ENCODE measurements at places on chromosomes 6 and 20.

- DNase-seq, result peak; percentile 86
Observed at GRCh38 chr6:42742116-42742894, 3.6 kb downstream of the TBCC start.

DNA sequence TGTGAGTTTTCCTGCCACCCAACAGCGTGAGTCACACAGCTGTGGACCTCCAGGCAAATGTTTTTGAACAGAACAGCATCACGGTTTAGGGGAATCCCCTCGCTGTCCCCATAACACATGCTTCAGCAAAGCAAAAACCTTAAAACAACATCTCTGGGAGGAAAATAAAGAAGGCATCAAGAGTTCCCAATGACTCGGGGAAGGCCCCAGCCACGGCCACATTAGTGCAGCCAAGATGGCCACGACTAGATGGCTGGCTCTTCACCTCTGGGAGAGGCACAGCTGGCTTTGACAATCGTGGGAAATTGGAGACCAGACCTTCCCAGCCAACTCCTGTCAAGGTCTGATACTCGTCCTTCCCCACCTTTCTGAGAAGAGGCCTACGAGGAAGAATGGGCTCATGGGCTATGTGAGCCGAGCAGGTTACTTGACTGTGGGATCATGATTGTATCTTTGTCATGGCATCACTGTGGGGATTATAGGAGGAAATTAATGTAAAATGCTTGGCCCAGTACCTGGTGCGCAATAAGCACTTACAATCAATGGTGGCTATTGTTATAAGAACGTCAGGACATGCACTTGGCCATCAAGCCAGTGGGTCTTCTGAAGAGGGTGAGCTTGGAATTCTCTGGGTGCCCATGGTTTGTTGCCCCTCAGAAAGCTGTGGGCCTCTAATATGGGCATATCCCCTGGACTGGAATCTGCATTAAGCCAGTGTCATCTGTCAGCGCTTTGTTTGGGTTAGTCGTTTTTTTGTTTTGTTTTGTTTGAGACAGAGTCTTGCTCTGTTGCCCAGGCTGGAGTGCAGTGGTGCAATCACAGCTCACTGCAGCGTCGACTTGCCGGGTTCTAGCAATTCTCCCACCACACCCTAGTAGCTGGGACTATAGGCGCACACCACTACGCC is 43.6 kb downstream of the FGD2 start:
- DNase-seq, result peak; percentile 95

DNA sequence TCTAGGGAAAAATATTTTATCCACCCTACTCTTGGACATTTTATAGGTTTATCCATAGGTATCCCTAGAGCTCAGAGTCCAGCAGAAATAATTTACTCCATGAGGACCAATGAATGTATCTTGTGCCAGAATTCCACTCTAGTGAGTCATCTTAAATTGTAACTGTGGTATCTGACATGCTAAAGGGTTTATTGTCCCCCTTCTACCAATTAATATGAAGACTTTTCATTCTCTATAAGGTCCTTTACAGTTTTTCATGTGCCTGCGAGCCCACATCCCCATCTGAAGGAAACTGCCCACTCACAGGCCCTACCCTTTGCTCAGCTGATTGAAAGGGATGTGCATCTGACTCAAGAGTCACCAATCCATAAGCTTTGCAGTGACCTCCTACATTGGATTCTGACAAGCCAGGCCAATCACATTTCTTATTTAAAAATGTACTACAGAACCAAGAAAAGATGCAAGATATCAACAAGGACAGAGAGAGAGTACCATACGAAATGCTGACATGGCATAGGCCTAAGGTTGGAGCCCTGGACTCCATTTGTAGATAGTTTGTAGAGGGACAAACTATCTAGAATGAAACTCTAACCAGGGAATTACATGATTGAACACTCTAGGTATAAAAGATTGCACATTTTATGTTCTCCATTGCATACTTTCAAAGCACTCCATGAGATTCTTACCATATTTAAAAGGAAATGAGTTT is 93.4 kb upstream of the DEFB112 start:
- no peak for DNase-seq

GRCh38 chr6:84575264-84575663 is 189.1 kb downstream of the TBX18 start:
- DNase-seq, result no peak

DNA sequence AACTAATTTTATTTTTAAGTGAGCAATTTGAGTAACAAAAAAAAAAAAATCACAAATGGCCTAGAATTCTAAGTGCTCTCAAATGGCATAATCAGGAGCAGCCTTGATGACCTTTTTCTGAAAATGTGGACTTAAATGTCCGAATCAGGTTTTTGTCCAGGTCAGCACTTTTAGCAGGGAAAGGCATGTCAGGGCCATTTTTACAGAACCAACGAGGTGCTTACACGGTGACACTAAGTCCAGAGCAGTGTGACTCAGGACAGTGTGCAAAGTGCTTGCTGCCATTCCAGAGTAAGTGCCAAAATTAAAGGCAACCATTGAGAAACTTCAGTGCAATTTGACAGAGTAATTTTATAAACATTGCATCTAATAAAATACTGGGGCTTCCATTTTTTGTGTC is 127.8 kb downstream of the KIF16B start:
- no peak for DNase-seq

- no peak for DNase-seq
Observed at GRCh38 chr6:169171951-169172350, 81.7 kb downstream of the THBS2 start.

- no peak for DNase-seq
Observed at GRCh38 chr6:1312473-1313367, 822 bp downstream of the FOXQ1 start.

DNA sequence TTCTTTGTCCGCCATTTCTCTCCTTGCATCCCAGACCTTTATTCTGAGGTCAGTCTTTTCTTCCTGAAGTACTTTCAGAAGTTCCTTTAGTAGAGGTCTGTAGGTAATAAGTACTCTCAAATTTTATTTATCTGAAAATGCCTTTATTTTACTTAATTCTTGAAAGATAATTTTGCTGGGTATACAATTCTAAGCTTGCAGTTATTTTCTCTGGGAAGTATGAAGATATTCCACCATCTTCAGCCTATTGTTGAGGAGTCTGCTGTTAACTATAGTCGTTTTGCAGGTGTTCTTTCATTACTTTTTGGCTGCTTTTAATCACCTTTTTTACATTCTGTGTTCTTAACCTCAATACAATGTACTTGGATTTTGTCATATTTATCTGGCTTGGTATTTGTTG is 13.5 kb upstream of the FNDC1 start:
- DNase-seq, result no peak

DNA sequence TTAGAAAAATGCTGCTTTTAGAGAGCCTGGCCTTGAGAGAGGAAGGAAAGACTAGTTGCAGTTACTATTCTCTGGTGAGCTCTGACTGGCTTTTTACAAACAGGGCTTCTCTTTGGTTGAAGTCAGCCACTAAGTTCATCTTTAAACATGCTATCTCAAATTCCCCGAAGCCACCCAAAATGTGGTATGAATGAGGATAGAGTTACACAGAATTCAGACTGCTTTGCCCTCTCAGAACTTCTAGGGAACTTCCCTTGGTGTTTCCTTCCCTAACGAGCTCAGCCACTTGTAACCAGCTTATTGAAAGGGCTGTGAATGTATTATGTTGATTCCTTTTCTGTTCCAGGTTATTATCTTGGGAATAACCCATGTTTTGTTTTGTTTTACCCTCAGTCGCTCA is 73.5 kb downstream of the EFHC1 start:
- no peak for DNase-seq

- DNase-seq, result peak; percentile 37
Observed at GRCh38 chr6:16476861-16477260, 238.5 kb downstream of the GMPR start.

DNA sequence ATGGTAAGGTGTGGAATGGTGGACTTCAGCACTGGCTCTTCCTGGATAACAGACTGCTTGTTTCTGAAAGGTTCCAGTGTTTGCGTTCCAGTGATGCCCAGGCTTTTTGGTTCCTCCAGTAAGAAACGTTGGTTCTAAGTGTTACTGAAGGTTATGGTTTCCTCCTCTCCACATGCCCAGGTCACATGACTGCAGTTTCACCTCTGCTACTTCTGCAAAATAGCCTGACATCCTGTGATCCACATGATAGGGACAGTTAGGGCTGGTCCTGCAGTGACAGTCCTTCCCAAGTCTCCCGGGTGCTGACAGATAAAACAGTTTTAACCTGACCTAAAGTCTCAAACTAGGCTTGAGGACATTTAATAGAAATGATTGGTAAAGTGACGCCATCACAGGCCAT is 132.2 kb upstream of the CST7 start:
- DNase-seq, result no peak

- no peak for DNase-seq
Observed at GRCh38 chr20:56460459-56460858, 8.0 kb upstream of the RTF2 start.

GRCh38 chr6:34146801-34147592 is 1.1 kb upstream of the GRM4 start:
- DNase-seq, result no peak

GRCh38 chr6:89637960-89638319 is 607 bp downstream of the LYRM2 start:
- no peak for DNase-seq

DNA sequence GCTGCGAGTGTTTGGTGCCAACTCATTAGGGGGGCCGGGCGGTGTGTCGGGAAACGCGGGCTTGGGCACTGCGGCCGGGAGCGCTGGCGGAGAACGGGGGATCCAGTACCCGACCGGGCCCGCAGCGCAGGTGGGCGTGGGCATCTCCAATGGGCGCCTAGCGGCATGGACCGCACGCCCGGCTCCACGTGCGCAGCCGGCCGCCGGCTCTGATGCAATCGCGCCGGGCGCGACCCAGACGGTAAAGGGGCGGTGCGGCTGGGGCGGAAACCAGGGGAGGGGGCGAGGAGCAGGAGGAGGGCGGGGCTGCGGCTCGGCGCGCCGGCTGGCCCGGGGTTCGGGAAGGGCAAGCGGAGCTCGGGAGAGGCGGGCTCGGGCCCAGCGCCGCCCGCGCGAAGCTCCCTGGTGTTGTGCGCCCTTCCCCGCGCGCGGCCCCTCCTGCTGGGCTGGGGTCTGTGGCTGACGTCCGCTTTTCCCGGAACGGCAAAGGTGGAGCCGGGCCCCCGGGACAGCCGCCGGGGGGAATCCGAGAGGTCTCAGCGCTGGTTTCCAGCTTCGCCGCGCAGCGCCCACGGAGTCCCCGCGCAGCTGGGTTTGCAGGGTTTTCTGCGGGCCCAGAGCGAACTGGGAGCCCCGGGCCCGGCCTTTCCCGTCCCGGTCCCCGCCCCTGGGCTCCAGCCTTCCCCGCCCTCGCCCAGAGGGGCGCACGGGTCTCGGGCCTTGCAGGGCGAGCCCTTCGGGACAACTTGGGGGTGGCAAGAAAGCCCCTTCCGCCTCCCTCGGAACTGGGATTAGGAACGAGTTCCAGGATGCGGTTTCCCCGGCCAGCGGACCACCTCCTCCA is 867 bp downstream of the MTHFD1L start:
- peak; percentile 86 for DNase-seq

DNA sequence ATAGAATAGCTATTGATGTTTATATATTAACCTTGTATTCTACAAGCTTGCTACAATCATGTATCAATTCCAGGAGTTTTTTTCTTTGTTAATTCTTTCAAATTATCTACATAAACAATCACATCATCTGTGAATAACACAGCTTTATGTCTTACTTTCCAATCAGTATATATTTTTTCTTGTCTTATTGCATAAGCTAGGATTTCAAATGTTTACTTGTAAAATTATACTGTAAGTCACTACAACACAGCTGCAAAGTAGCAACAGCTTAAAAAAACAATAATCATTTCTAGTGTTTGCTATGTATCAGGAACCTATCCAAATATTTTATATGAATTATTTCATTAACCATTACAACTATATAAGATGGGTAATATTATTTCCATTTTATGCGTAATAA is 270.4 kb downstream of the KIF16B start:
- no peak for DNase-seq

DNA sequence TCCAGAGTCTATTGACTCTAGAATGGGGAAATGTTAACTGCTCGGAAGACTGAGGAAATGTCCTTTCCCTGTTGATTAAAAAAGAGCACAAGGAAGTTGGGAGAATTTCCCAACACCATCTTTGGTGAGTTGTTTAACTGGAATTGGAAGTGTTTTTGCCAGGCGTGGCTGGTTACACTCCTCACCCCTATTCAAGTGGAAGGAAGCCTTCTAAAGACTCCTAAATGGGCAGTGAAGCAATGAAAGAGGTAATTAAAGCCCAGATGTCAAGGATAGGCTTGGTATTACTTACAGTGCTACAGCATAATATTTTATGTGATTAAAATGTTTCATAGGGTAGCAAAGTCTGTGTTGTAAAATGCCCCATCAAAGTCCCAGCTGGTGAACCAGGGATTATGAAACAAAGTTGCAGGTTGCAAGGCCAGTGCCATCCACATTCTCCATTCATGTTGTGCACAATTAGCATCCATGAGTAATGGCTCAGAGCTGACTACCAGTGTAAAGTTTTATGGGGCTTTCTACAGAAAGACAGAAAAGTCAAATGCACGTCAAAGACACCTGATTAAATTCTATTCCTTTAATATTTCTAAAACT is 52.6 kb downstream of the BTBD3 start:
- DNase-seq, result no peak

- DNase-seq, result no peak
Observed at GRCh38 chr6:133291671-133292070, 50.5 kb downstream of the EYA4 start.

DNA sequence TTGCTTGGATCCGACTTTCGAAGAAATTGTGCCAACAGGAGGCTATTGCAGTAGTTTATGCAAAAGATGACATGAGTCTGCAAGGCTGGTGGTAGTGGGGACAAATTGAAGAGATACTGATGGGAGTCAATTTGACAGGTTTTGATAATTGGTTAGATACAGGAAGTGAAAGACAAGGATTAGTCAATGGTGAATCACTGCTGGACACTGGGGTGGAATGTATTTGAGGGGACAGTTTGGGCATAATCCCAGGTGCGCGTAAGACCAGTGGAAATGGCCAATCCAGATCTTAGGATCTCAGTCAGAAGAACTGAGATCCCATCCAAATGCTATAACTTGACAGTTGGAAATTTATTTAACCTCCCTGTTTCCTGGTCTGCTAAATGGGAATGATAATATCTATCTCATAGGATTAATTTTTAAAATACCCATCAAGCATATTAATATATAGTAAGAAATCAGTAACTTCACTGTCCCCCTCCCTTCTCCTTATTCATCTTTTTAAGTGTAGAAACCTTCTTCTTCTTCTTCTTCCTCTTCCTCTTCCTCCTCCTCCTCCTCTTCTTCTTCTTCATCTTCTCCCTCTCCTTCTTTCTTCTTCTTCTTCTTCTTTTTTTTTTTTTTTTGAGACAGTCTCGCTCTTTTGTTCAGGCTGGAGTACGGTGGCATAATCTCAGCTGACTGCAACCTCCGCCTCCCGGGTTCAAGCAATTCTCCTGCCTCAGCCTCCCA is 30.9 kb upstream of the ERVFRD-1 start:
- DNase-seq, result no peak

DNA sequence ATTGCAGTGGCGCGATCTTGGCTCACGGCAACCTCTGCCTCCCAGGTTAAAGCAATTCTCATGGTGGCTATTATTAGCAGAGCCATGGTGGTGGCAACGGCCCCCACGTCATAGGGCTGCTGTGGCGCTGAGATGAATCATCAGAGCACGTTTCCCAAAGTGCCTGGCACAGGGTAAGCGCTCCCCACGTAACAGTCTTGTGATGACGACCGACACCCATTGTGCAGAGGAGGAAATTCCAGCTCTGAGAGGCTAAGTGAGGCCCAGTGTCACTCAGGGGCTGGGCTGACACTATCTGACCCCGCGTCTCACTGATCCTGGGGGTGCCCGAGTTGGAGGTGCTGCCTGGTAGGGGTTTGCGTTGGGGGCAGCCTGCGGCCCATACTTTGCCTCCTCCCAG is 16.2 kb downstream of the SUN5 start:
- DNase-seq, result no peak

GRCh38 chr6:148857798-148858390 is 111.1 kb downstream of the UST start:
- no peak for DNase-seq

All from NAMALWA (cell line).